ENCODE measurements at places on chromosomes 7 and 10. TPM values are rescaled to one million over a fixed set of nuclear protein-coding genes. Genes with fewer than 3 reads are reported as not detected.

- no peak for ATAC-seq
These were observed 690.9 kb downstream of the NXPH1 start for GRCh38 chr7:9124320-9124719.

GRCh38 chr7:132501956-132502355 lies 74.3 kb downstream of the PLXNA4 start:
- peak; percentile 20 for ATAC-seq

DNA sequence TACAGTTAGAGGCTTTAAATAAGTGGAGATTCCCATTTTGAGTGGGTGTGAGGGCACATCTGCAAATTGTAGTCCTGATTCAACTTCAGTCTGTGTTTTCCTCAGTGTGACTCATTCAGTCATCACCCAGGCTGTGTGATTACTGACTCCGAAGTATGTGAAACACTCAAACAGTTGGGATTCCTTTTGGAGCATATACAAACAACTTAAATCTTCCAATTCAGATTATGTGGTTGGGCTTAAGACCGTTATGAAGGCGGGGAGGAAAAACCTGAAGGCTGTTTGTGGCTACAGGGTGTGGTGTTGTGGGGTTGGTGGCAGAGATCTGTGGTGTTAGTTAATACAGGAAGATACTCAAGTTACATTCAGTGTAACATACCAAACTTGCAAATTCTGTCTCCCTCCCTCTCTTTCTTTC lies 259.7 kb upstream of the FERD3L start:
- no peak for ATAC-seq

GRCh38 chr10:124239696-124240095 lies 146.3 kb upstream of the CHST15 start:
- ATAC-seq: no peak

GRCh38 chr7:47782792-47783191 lies 165.5 kb downstream of the PKD1L1 start:
- ATAC-seq: no peak

DNA sequence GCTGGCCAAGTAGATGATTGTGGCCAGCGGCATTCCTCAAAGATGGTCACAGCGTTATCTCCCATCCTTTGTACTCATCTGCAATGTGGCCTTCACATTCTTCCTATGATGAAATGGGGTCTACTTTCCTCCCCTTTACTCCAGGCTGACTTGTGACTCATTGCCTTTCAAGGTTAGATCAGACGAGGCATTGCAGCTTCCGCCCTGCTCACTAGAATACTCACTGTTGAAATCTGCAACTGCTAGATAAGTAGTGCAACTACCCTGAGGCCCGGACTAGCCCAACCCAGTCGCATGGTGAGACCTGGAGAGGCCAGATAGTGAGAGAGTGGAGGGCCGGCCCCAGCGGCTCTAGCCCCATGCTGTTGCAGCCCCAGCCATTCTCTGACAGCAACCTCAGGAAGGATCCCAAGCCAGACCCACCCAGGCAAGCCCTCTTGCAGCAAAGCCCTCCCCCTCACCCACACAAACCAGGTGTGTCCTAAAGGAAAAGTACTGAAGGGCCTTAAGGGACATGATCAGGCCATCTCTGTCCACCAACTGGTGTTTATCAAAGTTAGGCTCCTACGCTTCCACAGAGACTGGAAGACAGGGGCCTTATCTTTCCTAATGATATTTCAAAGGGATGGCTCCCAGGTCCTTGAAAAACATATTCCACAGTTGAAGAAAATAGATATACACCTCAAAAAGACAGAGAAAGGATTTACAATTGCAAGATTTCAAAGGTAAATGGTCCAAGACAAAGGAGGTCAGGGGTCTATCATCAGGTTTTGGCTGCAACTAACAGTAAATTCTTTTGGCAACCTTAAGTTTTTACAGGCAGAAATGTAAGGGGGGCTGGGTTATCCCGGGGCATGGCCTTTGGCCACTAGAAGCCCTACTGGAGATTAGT lies 107.2 kb upstream of the TRIM24 start:
- ATAC-seq: no peak

GRCh38 chr7:10460474-10460873 lies 513.2 kb upstream of the PHF14 start:
- no peak for ATAC-seq

GRCh38 chr7:101009629-101010028 lies 10.3 kb upstream of the MUC17 start:
- no peak for ATAC-seq

DNA sequence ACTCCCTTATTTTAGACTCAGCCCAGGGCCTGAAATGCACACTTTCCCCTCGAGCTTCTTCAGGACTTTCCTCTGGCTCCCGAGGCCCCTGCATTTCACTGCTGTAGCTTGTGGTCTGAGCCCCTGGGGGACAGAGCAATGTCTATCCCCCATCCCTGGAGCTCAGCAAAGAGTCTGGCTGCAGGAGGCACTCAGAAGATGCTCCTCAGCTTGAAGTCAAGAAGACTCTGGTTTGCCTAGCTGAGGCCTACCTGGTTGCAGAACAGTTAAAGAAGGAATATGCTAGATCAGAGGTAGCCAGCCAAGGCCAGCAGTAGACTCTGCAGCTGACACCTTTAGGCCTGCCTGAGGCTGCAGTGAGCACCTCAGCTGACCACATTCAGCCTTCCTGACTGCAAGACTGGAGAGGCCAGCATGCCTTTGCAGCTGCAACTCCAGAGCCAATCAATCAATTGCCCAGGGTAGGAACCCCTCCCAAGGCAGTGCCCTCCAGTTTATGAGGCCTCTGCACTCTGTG lies 36.9 kb upstream of the IKZF1 start:
- no peak for ATAC-seq

DNA sequence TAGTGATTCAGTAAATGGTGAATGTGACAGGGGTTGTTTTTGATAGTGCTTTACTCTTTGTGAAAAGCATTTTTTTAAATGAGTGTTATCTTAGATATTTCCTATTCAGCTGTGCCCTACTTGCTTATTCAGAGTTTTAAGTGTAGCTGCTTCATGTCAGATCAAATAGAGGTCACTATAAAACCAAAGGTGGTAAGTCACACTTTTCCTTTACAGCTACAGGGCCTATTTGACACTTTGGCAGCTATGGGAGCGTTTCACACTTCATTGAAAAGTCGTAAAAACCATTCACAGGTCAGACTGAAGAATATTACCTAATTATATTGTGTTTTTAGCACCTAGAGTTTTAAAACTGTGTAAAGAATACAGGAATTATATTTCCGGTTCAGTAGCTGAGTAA lies 67.3 kb downstream of the ANKIB1 start:
- no peak for ATAC-seq

DNA sequence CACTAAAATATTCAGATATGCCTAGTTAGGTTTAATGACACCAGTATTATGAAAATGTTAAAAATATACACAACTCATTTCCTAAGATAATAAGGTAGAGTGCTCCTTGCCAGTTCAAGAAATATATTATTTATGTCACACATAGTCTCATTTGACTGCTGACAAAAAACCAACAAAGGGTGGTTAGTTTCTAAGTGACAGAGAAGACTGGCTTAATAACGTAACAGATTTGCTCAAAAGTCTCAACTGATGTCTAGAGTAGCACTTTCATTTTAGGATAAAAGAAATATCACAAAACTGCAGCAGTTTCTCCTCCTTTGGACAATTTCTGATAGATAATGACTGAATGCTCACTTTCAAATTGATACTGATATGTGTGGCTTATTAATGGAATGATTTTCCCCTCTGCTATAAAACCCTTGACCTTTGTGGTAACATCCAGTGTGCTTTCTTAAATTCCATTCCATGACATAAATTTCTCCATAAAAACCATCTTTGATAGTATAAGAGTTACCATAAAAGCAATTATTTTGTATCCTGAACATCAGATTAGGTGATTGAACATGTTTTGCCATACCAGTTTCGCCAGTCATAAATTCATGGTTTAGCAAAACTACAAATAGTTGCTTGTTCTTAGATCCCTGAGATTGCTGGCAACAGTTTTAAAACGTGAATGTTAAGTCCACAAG lies 94.2 kb downstream of the NRBF2 start:
- no peak for ATAC-seq

The SP4 gene
- total RNA-seq: 9.7 TPM

The ASB10 gene
- not detected for total RNA-seq

The ELOVL3 gene
- total RNA-seq: 0.81 TPM

The TFR2 gene
- not detected for total RNA-seq

Measured in gastroesophageal sphincter (tissue), 4 donors.